CD4-positive, alpha-beta T cell treated with Interleukin-4 for 1 hour (primary cell): ENCODE measurements at places on chromosomes 7 and 10.

DNA sequence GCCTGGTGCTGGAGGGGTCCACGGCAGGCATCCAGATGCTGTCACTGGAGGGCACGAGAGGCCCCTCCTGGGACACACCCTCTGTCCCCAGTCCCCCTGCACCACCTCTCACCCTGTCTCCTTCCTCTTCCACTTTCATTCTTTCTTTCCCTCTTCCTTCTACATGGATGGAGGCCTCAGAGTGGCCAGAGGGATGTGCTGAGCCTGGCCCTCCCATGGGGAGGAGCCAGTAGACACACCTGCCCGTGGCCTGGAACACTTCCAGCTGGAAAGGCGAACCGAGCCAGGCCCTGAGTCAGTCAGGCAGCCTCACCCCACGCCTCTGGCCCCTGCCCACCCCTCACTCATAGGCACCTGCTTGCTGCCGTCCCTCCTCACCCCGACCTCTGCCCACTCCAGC lies 55.9 kb upstream of the MXI1 start:
- DNase-seq = no peak

- DNase-seq = no peak
These were observed 72.2 kb downstream of the CH25H start for GRCh38 chr10:89134963-89135362.

GRCh38 chr7:121313220-121313792 lies 15.5 kb upstream of the WNT16 start:
- no peak for DNase-seq

DNA sequence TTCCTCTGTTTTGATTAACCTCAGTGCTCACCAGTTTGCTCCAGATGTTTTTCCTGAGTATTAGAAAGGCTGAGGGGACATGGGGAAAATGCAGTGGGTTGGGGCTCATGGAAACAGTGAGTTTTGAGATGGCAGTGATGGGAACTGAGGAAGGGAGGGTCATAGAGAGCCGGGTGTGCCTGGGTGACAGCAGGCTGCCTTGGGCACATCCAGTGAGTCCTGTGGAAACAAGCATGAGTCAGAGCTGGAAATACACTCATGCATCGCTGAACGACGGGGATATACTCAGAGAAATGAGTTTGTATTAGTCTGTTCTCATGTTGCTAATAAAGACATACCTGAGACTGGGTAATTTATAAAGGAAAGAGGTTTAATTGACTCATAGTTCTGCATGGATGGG lies 202.2 kb downstream of the TMEM178B start:
- no peak for DNase-seq

DNA sequence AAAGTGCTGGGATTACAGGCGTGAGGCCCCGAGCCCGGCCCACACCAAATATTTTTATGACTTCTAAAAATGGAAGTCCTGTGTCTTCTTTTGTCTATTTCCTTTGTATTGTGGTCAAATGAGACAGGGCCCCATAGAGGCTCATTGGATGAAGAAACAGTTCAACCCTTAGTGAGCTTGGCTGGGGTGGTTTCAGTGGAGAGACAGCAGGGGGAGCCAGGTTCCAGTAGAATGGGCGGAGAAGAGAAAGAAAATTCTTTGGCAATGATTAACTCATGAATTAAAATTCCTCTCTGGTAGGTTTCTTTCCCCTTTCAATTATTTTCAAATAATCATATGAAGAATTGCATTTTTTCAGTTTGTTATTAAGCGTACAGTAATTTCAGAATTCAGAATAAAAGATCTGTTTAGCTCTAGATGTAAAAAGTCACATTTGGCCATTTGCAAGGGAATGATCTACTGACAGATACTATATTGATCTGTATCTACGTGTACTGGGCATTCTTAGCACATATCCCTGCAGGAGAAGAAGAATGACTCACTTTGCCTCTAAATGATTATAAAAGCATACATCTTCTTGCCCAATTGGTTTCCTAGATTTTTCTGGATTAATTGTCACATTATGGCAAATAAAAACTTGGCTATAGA lies 43.2 kb downstream of the PNLIPRP3 start:
- no peak for DNase-seq

DNA sequence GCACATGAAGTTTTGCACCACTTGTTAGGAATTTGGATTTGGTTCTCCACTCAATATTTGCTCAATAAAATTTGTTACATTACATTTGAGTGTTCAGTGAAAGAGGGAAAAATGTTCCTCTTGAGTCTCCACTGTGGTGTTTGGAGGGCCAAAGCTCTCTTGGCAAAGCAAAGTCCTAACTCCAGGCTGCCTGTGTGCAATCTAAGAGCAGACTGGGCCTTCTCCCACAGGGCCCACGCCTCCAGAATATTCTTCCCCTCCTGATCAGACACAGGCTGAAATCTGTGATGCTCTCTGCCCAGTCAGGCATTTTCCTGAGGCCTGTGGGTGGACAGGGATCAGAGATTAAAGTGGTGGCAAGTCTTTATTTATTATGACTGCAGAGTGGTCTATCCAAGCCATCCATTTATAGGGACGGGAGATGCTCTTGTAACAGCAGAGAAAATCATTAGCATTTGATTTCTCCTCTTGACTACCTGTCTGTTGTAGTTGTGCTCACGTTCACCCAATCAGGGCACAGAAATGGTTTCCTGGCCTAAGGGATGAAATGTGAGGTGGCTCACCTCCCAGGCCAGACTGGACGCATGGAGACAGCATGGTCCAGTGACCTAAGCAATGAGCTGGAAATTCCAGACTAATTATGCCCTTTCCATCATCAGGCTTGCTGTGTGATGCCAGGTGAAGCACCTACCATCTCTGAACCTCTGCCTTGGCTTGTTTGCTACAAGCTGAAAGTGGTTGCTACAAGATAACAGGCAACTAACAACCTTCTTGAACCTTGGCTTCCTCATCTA lies 147.1 kb upstream of the NRBF2 start:
- DNase-seq = no peak

GRCh38 chr7:47470567-47471357 lies 111.1 kb downstream of the TNS3 start:
- no peak for DNase-seq

GRCh38 chr10:120177330-120177729 lies 279.7 kb upstream of the PLPP4 start:
- DNase-seq = no peak

DNA sequence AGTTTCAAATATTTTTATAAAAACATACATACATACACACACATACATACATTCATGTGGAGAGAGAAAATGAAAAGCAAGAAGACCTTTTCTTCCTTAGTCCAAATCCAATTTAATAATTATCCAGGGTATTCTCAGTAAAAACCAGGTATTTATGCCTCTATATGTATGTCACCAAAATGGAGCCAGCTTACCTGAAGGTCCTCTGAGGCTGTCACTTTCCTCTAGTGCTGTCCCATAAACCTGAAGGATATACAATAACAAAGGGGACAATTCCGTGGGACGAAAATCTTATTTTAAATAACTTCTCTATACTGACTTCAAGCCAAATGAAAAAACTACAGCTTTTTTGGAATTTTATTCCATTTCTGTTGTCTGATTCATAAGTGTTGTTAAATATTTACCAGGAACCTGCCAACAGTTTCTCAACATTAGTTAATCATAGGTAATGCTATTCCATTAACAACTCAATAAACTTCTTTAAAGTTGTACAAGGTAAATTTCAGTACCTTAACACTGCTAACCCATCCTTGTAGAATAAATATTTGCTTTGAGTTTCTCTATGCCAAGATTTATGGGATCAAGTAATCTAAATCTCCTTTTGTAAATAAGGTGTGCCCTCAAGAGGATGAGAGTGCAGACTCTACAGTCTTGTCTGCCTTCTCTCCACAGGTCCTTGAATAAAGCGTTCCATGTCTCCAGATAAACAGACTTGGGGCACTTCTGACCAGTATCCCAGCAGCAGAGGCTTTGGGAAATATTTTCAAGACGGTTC lies 260.3 kb downstream of the AHR start:
- no peak for DNase-seq

DNA sequence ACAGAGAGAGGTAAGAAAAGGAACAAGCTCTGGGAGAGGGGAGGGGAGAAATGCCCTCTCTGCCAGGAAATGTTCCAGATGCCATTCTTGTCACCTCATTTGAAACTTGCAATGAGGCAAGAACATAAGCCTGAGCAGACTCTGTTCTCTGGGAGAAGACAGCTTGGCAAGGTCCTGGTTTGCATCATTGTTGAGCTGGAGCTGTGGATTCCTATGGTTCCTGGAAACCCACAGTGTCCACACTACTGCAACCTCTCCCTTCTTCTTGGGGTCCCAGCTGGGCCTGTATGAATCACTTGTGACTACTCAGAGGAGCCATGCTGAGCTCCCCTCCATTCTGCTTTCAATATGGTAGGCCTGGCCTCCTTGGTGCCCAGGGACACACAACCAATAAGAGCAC lies 60.8 kb upstream of the HECTD2 start:
- DNase-seq = no peak

DNA sequence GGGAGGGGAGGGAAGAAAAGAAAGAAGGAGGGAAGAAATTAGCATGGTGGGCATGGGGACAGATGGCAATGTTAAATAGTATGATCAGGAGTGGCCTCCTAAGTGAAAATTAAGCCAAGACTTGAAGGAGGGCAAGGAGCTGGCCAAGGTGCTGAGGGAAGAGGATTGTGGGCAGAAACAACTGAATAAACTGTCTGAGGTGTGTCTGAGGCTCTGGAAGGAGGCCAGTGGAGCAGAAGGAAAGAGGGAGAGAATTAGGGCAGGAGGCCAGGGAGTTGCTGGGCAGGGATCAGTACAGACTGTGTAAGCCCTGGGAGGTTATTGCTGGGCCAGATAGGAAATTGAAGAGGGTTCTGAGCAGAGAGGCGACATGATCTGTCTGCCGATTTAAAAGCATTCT lies 40.6 kb upstream of the VKORC1L1 start:
- no peak for DNase-seq

DNA sequence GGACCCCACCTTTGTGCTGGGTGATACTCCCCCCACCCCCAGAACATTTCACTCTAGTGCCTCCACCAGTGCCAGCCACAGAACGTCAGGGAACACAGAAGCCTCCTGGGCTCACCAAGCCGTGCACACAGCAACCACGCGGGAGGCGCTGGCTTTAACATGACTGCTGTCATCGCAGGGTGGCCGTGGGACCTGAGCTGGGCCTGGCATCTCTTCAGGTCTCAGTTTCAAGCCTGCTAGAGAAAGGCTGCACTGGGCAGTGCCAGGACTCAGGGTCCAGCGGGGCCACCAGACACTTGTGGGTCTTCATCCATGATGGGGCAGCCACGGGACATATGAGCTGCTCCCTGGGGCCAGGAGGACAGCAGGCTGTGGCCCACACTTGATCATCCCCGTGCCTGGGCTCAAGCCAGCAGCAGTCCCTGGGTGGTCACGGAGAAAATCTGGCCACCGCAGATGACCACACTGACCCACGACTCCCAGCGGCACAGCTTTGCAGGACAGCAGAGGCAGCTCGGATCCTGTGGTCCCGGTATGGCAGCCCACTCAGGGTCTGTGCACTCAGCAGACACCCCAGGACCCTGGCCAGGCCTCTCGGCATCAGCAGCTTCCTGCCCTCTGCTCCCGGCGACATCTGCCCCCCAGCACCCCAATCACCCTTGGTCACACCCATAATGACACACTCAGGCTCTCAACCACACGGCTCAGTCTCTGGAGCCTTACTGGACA lies 44.2 kb downstream of the CAMK2B start:
- peak; percentile 8 for DNase-seq

- DNase-seq = no peak
These were observed 4.4 kb upstream of the MPP7 start for GRCh38 chr10:28307267-28307666.

DNA sequence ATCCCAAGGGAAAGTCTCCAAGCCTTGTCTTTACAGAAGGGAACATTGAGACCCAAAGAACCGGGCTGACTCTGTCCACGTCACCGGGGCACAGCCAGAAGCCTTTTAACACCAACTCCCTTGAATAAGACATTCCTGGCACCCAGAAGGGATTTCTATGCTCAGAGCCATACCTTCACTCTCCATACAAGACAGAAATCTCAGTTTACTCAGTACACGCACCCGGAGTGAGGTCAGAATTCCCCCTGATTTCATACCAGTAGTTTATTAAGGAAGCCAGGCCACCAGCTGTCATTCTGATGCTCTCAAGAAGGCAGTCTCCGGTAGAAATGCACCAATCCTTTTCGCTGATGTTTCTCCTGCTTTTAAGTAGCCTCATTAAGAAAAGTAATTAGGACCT lies 134.2 kb upstream of the KCNMA1 start:
- DNase-seq = no peak

DNA sequence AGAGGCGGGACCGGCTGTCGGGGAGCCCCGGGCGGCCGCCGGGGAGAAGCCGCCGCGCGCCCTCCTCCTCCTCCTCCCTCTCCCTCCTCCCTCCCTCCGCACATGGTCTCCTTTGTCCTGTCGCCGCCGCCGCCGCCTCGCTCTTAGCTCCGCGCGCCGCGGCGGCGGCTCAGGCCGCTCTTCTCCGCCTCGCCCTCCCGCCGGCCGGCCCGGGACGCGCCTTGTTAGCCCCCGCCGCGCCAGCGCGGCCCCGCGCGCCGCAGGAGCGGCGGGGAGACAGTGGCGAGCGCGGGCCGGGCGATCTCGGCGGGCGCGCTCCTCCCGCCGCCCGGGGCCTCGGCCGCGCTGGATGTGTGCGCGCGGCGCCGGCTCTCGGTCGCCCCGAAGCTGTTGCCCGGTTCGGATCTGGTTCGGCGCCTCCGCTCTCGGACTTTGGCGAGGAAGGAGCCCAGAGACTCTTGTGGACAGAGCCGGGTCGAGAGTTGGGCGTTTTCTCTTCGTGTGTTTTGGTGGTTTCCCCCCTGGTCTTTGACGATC lies 437.4 kb upstream of the GALNT17 start:
- peak; percentile 26 for DNase-seq

GRCh38 chr10:61752111-61753011 lies 89.6 kb downstream of the CABCOCO1 start:
- peak; percentile 26 for DNase-seq

DNA sequence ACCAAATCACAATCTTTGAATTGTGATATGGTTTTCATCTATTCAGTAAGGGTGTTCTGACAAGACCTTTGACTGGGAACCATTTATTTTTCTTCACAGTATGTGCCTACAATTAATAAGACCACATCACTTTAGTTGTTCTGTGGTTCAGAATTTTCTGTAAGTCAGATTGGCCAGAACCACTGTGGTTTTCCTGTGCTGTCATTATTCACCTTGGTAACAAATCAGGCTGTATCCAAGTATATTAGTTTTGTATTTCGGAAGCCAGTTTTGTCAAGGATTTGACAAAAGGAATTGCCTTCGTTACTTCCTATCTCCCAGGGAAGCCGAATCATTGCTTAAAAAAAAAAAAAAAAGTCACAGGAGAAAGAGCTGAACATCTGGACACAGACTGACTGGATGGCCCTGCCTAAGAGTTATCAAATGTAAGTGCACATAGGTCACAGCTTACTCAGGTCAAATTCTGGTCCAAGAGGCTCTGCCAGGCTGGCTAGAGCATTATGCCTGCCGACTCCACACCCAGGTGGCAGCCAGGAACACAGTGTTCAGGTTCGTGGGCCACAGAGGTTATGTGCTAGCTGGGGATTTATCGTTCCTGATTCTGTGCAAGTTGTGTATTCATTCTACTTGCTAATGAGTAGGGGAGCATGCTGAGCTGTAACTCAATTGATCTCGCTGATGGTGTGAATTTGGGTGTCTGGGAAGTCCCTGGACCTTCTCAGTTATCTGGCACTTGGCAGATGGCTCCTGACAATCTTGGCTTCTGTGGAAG lies 175.3 kb downstream of the JAZF1 start:
- DNase-seq = no peak

- no peak for DNase-seq
These were observed 1456.1 kb downstream of the GATA3 start for GRCh38 chr10:9510626-9511025.

- DNase-seq = no peak
These were observed 11.0 kb upstream of the IMPDH1 start for GRCh38 chr7:128420773-128421172.
